Right atrium auricular region (tissue), 2 donors: ENCODE measurements at places on chromosomes 3 and 15.

- no peak for DNase-seq
These were observed 588.8 kb upstream of the BCHE start for GRCh38 chr3:166425900-166426611.

GRCh38 chr3:119783883-119784282 is 2.0 kb downstream of the NR1I2 start:
- no peak for DNase-seq

GRCh38 chr15:73965758-73966113 is 26.4 kb downstream of the STOML1 start:
- DNase-seq = no peak

GRCh38 chr3:171770689-171771620 is 39.3 kb downstream of the PLD1 start:
- no peak for DNase-seq

DNA sequence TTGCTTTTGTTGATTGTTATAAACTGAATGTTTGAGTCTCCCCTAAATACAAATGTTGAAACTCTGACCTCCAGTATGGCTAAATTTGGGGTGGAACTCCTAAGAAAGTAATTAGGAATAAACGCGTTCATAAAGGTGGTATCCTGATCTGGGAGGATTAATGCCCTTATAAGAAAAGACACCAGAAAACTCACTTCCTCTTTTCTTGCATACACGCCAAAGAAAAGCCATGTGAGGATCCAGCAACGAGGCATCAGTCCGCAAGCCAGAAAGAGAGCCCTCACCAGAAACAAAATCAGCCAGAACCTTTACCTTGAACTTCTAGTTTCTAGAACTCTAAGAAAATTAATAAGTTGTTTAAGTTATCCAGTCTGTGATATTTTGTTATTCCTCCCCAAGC is 37.4 kb upstream of the AZI2 start:
- no peak for DNase-seq

- no peak for DNase-seq
These were observed 229.8 kb upstream of the PLSCR5 start for GRCh38 chr3:146834917-146835316.

DNA sequence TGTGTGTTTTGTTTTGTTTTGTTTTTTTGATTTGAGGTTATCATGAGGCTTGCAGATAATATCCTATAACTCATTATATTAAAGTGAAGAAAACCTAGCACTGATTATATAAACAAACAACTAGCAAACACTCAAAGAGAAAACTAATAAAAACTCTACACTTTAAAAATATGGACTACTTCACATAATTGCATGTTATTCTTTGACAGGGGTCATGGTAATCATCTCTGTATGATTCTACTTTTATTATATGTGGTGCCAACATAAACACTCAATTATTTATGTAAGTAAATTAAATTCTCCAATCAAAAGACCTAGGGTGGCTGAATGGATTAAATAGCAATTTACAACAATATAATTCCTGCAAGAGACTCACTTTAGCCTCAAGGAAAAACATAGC is 44.6 kb upstream of the P3H2 start:
- no peak for DNase-seq

DNA sequence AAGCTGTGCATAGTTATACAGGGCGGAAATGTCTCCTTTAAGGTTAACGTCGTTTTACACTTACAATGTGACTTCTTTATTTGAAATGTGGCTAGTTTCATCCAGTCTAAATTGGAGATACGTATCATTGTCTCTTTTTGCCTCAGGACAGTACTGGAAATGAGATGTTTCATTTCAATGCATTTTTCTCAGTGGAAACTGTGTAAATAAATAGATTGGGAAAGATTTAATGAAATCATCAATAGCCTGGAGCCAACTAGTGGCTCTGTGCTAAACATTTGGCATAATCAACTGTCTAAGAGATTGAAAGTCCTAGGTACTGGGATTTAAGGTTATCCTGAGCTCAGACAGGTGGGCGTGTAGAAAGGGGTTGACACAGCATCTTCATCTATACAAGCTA is 691.5 kb upstream of the CCDC54 start:
- no peak for DNase-seq

GRCh38 chr15:96352604-96353405 is 22.3 kb downstream of the NR2F2 start:
- DNase-seq = no peak

DNA sequence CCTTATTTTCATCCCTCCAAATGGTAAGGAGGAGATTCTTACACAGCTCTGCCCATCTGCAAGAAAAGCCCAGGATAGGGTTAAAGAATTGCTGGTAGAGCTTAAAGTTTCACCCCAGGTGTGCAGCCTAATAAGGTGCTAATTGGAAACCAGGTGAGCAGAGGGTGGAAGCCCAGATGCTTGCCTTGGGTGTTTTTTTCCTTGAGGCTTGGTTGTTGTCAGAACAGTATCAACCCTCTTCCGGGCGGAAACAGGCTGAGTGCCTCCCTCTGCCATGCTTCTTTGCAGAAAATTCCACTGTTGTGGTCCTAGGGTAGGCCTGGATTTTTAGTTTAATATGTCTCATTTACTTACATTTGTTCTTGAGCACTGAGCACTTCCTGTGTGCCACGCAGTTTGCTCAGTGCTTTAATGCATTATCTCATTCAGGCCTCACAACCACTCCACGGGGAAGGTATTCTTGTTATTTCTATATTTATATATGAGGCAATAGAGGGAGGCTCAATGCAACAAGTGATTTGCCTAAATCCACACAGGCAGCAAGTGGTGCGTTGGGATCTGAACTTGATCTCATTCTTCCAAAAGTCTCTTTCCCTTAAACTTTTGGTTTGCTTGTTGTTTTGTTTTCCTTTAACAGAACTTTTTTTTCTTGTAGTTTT is 115.0 kb upstream of the LRIG1 start:
- DNase-seq = no peak

DNA sequence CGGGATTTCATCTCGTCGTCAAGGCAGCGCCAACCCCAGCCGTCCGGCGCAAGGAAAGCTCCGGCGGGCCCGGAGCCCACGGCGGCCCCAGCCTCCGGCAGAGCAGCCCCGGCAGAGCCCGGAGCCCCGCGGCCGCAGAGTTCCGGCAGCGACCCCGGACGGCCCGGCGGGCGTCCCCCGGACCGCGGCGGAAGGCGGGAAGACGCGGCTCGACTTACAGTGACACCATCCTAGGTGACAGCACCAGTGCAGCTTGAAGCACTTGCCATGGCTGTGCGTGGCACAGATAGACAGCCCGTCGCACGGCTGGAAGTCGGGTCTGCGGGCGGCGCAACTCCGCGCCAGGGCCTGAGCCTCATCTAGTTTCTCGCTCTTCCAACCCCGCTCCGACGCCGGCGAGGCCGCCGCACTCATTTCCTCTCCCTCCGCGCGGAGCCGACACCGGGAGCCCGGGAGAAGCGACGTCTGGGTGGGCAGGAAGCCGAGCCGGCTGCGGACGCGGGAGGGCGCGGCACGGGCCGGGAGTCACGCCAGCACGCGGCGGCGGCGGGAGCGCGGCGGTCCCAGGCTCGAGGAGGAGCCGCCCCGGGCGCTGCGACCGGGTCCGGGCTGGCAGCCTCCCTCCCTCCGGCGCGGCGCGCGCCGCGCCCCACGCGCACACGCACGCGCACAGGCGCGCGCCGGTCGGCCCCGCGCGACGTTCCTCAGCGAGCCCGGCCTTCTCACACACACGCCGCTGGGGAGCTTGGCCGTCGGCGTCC is at the start of gene C3orf70:
Gene C3orf70, minus strand, starts transcription at position 651 of the 761 bp plus-strand sequence. Its CDS starts 237 bp downstream, at position 414.
- DNase-seq = peak; percentile 61

GRCh38 chr3:7207125-7207524 is 346.2 kb downstream of the GRM7 start:
- DNase-seq = no peak

DNA sequence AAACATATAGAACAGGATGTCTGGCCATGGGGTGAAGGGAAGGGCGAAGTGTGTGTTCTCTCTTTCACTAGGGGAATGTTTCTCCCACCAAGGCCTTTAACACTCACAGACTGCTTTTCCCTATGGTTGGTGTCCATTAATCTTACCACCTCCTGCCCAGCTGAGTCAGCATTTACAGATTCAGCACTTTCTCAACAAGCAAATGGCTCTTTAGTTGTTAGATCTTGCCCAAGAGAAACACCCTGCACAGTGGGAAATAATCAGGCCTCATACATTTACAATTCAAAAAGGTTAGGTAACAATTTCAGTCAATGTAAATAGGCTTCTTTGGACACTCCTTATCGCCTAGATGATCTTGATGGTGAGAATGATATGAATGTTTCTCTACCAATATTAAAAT is 418.2 kb downstream of the EPHA3 start:
- DNase-seq = no peak

GRCh38 chr3:39127908-39128304 is 20.4 kb downstream of the TTC21A start:
- no peak for DNase-seq

- DNase-seq = no peak
These were observed 8.1 kb downstream of the CIB1 start for GRCh38 chr15:90225504-90226234.

- DNase-seq = no peak
These were observed 4.0 kb downstream of the DIPK2A start for GRCh38 chr3:143975554-143976152.

GRCh38 chr3:24596626-24597025 is 102.0 kb upstream of the THRB start:
- no peak for DNase-seq

DNA sequence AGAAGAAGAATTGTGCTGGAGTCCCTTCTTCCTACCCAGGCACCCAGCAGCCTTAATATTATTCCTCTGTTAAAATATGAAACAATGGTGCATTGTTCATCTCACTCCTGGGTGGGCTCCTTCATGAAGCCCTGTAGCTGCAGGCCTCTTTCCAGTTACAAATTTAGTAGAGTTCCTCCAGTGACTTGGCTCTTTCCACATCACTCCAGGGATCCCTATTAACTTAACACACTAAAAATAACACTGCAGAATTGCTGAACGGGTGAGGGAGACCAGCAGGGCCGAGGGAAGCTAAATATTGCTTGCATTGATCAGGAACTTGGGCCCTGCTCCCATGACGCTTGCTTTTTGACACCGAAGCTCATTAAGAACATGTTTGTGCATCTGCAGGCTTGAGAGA is 142.3 kb downstream of the PDCD6IP start:
- no peak for DNase-seq

- no peak for DNase-seq
These were observed 35.3 kb upstream of the TUBGCP5 start for GRCh38 chr15:23074684-23075083.

DNA sequence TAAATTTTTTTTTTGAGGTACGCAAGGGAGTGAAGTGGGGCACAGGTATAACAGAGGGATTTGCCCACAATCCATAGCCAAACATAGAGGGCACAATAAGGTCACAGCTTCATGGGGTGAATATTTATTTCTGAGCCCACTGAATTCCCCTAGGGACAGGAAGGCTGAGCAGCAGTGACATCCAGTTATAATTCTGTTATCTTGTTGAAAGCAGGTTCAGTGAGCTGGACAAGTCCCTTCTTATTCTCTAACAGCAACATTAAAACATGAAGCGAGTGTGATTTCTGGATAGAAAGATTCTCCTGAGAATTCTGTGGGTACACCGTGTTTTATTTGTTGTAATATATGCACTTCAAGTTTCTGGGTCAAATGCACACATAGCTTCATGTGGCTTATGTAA is 538.2 kb downstream of the NAALADL2 start:
- DNase-seq = no peak

GRCh38 chr3:60933824-60934223 is 317.4 kb downstream of the FHIT start:
- DNase-seq = no peak

DNA sequence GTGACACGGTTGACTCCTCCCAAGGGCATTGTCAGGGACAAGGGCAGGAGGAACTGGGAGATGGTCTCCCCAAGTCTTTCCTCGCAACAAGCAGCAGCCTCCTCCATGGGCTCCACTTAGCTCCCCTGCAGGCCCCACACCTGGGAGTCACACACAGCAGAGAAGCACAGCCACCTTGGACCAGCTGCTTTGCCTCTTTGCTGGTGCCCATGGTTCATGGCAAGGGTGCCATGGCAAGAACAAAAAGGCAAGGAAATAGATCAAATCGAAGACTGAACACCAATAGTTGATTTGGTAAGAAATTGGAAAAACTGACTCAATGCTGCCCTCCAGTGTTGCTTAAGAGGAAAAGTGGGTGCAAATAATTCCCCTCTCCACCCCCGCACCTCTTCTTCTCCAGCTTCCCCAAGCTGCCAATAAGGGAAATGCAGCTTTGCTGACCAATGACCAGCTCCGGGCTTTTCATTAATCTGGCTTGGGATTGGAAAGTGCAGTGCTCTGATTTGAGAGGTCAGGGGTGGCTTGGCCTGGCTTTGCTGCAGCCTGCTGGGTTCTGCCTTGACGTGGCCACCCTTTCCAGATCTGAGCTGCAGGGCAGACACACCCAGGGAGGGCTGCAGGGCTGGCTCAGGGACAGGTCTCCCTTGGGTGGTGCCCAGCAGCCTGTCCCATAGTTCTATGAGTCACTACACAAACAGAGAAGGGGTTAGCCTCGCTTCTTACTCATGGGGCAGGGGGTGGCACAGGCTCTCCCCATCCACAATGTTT is 162.0 kb downstream of the KLF13 start:
- peak; percentile 84 for DNase-seq

DNA sequence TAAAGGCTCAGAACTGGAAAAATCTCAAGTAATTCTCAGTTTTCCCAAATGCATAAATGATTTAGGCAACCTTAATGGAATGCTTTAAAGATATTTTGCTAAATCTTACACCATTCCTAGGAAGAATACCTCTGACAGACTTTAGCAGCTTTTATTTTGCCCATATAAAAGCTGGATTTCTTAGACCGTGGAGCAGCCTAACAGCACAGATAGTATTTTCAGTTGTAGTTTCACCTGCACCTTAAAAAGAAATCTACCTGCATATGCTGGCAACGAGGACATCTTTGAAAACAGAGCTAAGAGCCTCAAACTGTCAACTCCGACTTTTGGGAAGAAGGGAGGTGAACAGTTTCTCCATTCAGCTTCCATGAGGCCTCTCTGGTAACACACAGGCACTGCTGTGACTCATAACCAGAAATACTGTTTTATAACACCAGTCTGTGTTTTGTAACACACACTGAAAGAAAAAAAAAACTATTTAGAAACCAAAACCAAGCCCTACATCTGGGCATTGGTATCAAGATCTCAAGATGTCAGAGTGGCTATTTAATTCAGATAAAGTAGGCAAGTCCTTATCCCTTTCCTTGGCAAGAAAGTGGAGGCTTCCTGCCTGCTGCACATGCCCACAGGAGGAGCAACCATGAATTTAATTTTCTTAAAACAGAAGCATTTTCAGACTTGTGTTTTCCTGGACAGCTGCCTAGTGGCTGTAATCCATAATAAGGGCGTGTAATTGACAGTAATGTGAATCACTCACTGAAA is 181.5 kb upstream of the ICE2 start:
- DNase-seq = no peak

DNA sequence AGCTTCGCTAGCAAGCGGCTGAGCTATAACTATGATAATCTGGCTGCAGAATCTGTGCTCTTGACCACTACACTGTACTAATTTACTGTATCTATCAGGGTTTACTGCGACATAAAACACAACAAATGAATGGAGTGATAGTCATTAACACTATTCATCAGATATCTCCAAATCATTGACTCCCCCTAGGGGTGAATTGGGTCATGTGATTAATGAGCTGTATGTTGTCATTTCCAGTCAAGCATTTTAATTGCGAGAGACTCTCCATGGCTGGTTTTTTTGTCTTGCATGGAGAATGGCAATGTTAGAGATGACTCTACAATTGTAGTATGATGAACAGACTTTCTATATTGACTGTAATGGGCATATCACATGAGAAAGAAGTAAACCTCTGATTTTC is 10.5 kb upstream of the TM4SF18 start:
- DNase-seq = no peak
